Nephron progenitor cell (in vitro differentiated cells): ENCODE measurements at places on chromosomes 12 and 14.
A peak's percentile ranks its signal among the peaks of the same experiment; 100 is the strongest.

GRCh38 chr12:105033851-105034250 lies 47.7 kb downstream of the NOPCHAP1 start:
- no peak for DNase-seq

DNA sequence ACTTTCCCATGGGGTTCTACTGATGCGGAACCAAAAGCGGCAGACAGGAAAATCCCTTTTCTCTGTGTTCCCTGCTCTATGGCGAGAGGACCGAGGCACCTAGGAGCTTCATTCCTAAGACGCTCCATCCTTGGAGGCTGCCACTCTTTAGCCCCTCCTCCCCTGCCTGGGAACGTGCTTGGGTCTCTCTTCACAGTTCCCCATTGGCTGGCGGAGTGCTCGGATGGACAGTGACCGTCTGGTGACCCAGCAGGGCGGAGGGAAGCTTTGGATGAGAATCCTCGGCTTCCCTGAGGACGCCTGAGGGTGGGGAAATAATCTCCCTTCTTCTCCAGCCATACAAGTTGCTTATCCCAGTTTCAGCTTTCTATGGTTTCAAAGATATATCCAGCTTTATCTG lies 37.3 kb downstream of the KCNA5 start:
- DNase-seq = peak; percentile 37

GRCh38 chr12:103930787-103931735 lies 851 bp downstream of the HSP90B1 start:
- peak; percentile 38 for DNase-seq

- no peak for DNase-seq
These were observed 24.8 kb upstream of the PKP2 start for GRCh38 chr12:32921397-32921796.

DNA sequence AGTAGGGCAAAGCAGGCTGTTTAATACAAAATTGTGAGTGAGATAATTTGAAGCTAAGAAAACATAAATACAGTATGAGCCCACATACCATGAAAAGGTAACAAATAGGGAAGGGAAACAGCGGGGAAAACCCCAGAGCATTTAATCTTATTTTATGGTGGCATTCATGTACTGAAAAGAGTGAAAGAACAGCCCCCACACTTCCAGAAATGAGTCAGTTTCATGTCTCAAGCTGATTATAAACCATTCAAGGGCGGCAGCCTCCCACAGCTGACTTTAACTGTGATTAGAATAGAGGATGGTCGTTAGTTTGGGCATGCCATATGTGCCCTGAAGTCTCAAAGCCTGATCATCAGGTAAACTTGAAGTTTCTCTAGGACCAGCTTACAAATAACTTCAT lies 64.5 kb downstream of the FOXG1 start:
- no peak for DNase-seq

DNA sequence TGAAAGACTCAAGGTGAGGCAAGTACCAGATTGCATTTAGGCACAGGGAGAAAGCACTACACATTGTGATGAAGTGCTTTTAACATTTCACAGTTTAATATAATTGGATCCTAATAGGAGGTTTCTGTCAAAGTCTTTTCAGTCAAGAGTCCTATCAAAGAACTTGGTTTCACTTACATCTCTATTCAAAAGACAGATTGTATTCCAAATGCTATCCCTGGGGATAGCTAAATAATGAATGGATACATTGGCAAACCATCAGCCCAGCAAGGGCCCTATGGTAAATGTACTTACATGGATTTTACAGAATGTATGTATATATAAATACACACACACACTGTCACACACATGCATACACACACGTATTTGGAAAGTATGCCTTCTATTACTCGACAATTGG lies 655.5 kb upstream of the FLRT2 start:
- no peak for DNase-seq

DNA sequence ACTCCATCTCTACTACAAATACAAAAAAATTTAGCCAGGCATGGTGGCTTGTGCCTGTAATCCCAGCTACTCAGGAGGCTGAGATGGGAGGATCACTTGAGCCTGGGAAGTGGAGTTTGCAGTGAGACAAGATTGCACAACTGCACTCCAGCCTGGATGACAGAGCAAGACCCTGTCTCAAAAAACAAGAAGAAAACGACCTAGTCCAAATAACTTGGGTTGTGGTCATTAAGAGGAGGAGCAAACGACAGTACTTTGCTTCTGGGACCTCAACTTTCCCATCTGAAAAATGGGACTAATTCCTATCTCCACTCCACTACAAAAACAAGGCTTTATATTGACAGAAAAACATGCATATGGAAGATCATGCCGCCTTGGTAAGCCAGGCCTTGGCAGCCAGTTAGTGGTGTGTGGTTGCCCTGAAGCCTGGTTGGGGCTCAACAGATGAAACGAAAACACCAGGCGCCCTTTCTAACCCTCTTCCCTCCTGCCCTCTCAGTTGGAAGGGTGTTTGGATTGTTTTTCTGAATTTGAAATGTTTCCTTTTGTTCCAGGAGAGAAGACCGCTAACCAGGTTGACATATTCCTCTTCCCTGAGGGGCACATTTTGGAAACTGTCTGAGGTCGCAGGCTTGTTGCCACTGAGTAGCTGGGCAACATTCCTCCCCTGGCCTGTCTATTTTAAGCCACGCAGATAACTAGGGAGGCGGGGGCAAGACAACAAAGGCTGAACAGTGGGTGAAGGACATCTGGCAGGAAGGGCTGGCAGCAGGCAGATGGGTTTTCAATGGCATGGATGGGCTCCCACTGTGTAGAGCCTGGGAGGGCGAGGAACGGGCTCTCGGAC lies 13.7 kb upstream of the VPS37B start:
- no peak for DNase-seq

DNA sequence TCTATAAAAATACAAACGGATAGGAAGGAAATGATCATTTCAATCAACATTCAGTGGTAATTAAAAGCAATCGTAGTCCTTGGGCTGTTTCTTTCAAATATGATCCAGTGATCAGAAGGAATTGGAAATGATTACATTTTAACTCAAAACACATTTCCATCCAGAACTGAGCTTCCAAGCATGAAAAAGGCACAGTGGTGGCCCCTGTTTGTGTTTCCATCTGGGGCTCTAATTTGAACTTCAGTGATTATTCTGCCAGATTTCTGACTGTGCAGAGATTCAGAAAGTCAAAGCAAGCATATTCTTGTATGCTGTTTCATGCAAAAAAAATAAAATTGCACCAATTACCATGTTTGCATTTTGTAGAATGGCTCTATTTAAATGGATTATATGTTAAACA lies 157.0 kb upstream of the LMNTD1 start:
- no peak for DNase-seq

DNA sequence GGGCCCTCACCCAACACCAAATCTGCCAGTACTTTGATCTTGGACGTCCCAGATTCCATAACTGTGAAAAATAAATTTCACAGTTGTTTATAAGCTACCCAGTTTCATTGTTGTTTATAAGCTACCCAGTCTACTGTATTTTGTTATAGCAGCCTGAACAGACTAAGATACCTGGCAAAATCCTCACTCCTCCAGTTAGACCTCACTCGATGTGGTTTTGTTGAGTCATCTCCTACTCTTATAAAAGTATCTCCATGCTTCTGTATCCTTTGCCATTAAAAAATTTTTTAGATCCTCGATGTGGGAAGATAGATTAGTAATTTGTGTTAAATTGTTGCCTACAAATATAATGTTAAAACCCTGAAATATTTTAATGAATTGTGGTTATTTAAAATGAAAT lies 16.0 kb downstream of the TXNDC16 start:
- no peak for DNase-seq

DNA sequence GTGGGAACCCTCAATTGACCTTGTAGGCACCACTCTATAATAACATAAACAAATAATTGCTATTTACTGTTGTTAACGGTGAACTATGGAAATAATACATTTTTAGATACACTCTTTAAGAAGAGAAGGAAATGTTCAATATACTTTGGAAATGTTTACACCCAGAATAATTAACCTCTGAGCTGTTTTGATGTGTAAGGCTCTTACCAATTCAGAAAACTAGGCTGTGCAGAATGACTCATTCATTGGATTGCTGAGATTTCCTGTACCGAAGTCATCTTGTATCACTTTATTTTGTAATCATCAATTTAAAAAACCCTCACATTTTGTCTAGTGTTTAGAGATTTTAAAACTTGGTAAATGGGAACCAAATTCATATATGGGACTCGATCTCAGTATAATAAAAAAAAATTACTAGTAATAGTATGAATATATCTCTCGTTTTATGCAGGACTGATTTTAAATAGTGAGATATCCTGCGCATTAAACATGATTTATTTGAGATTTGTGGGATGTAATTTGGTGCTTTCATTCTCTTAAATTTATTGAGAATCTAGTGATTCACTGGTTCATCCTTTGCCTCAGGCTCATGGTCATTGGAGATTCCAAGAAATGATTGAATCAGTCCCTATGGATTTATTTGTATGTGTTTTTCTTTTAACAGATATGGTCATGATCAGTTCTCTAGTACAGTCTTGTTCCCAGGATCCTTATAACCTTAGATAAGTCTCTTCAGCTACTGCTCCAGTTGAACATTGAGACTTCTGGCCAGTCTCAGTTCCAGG lies 3.9 kb downstream of the SAMD4A start:
- no peak for DNase-seq

DNA sequence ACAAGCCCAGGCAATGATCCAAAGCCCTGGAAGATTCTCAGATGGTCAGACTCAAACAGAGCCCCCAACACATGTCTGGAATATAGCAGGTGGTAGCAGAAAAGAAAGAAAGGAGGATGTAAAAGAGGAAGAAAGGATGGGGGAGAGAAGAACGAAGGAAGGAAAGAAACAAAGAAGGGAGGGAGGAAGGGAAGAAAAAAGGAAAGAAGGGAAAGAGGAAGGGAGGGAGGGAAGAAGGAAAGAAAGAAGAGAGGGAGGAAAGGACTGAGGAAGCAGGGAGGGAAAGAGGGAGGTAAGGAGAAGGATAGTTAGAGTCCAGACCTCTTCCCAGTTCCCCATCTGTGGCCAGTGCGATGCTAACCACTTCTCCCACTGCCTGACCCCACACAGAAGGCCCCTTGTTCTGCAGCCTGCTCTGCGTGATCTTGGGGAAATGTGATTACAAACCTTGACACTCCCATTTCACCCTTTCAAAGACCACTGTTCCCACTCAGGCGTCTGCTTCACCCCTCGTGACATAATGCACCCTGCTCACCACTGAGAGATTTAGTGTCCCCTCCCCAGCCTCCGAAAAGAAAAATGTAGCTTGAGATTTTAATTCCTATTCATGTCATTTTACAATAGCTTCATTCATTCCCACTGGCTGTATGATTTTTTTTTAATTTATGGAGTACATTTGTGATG lies 357.9 kb downstream of the BCL11B start:
- DNase-seq = no peak

GRCh38 chr12:65823513-65824375 lies 539 bp upstream of the HMGA2 start:
- peak; percentile 68 for DNase-seq

DNA sequence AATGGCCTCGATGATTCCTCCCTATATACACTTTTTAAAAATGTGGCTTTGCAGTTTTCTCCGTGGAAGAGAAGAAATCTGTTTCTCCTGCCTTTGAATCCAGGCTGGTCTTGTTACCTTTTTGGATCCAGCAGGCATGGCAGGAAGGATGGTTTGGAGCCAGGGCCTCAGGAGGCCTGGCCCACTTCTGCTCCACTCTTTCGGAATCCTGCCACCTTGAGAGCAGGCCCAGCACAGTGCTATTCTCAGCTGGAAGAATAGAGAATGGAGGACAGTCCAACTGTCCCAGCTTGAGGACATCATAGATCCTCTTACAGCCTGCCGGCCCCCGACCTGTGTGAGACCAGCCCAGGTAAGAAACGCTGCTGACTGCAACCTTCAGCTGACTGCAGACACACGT lies 421.5 kb downstream of the FUT8 start:
- no peak for DNase-seq

- no peak for DNase-seq
These were observed 54.4 kb downstream of the ANAPC7 start for GRCh38 chr12:110349096-110349495.

DNA sequence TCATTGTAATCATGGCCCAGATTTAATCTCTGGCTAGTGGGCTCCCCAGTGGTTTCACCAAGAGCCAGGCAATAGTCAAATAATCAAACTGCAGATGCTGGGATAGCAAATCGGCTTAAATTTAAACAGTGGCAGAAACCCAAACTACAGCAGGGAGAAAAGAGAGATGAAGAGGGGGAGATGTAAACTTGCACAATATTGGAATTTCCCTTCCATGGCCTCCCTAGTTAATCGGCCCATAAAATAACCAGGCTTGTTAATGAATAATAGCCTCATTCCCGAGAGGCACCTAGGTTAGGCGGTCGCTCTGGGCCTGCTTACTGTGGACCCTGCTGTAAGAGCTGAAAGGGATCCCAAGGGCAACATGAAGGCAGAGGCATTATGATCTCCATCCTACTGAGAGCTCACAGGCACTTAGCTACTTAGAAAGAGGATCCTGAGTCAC lies 116.2 kb downstream of the NUAK1 start:
- no peak for DNase-seq

- DNase-seq = no peak
These were observed 178.1 kb upstream of the NOVA1 start for GRCh38 chr14:26775765-26776563.

- DNase-seq = no peak
These were observed 118.2 kb upstream of the KITLG start for GRCh38 chr12:88698471-88698870.

DNA sequence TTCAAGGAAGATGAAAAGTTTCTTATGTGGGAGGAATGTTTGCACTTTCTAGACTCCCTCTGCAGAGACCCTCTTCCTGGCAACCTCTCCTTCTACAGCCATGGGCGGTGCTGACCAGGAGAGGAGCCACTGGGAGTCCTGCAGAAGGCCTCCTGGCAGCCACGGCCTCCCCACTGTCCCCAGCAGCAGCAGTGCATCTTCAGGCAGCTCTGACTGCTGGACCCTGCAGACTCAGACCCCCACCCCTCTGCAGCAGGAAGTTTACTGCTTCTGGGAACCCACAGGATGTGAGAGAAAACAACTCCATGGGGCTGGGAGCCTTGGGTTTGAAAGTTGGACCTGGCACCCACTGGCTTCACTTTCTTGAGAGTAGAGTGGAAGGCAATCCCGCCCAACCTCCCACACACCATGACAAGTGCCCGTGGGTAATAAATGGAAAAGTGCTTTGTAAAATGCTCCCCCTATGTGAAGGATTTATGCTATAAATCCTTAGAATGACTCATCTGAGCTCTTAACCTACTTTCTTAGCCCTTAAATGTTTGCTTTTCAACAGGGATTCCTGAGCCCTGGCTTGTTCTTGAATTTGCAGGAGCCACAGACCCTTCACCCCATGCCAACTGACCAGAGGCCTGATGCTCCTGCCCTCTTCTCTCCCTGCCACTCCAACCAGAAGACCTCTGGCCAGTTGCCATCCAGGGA lies 37.5 kb upstream of the DDX11 start:
- no peak for DNase-seq

- no peak for DNase-seq
These were observed 1.2 kb downstream of the DTX3 start for GRCh38 chr12:57605811-57606311.
